Heart left ventricle (tissue), 16 donors: ENCODE measurements at places on chromosomes 3 and 15. TPM values are rescaled to one million over a fixed set of nuclear protein-coding genes. Genes with fewer than 3 reads are reported as not detected.

Gene CISH
- 10.1 TPM for total RNA-seq

Gene QRICH1
- total RNA-seq: 54.9 TPM

Gene TMCO5A
- total RNA-seq: not detected

Gene THSD4
- 93.2 TPM for total RNA-seq

Gene SAMD7
- total RNA-seq: not detected

Gene TP63
- 0.35 TPM for total RNA-seq

Gene CSTA
- total RNA-seq: 0.96 TPM

Gene LCTL
- not detected for total RNA-seq

Gene CFAP161
- not detected for total RNA-seq

Gene SLC38A3
- 13.7 TPM for total RNA-seq

Gene TEX55
- total RNA-seq: not detected

Gene DNAJA4
- total RNA-seq: 90.2 TPM

Gene GOLGA6L9
- 1.3 TPM for total RNA-seq

Gene CCR9
- total RNA-seq: not detected
